GM23248 (cell line): ENCODE measurements at places on chromosomes 3 and 15.

- DNase-seq: peak; percentile 61
These were observed 49.4 kb downstream of the TGM4 start for GRCh38 chr3:44923632-44924456.

- DNase-seq: no peak
These were observed 919.0 kb downstream of the EPHA3 start for GRCh38 chr3:90026406-90026805.

GRCh38 chr3:40581166-40581565, 56.4 kb downstream of the ZNF621 start:
- DNase-seq: no peak

- DNase-seq: no peak
These were observed 1.9 kb downstream of the DMXL2 start for GRCh38 chr15:51620641-51621040.

DNA sequence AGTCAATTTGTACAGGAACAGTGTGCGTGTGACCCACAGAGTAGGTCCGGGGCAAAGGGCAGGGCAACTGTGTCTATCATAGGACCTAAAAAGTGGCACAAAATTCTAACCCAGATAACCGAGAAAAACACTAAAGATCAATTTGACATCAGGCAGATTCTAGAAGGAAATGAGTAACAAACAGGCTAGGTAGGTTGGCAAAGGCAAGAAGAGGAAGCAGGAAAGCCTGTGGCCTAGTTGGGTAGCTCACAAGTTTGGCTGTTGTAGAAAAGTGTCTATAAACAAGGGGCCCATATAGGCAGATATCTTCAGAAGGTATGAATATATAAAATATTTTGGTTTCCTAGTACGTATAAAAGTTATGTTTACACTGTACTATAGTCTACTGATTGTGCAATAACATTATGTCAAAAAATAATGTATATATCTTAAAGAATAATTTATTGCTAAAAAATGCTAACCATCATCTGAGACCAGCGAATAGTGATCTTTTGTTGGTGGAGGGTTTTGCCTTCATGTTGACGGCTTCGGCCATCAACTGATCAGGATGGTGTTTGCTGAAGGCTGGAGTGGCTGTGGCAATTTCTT, 13.3 kb upstream of the OR5K1 start:
- no peak for DNase-seq

GRCh38 chr3:24296441-24297205, 198.0 kb downstream of the THRB start:
- peak; percentile 23 for DNase-seq

DNA sequence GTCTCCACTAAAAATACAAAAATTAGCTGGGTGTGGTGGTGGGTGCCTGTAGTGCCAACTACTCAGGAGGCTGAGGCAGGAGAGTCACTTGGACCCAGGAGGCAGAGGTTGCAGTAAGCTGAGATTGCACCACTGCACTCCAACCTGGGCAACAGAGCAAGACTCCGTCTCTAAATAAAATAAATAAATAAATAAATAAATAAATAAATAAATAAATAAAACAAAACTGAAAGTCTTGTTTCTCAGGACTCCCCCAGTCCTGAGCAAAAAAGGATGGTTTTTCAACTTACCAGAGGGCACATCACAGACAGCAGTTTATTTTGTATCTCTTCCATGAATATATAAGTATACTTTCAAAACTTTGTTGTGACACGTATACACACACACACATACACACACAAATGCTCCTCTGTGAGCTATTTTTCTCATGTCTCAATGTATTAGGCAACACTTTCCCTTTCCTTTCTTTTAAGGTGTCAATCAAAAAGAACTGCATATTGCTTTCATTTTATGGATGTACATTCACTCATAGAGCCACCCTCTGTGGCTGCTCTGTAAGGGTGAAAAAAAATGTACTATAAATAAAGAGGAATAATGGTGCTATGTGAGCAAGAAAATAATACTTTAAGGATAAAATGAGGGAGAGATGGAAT, 54.8 kb upstream of the MITF start:
- DNase-seq: no peak

DNA sequence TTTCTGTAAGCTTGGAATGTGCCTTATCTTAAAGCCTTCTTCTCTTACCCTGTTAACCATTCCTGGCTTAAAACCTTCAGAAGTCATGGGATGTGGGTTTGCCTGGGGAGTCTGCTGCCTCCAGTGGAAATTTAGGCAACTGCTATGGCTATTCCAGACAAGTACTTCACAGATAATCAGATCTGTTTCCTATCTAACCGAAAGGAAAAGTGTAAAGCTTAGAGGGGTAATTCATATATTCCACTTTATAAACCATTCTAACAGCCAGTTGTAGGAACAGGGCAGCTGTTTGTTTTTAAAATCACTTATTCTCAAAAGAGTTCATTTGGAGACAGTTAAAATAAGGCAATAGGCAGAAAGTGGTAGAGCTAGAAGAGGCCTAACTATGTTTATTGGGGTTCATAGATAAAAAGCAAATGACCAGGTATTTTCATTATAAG, 219.9 kb downstream of the TCF12 start:
- peak; percentile 67 for DNase-seq

GRCh38 chr3:10396083-10396482, 75.2 kb upstream of the SEC13 start:
- no peak for DNase-seq
